ENCODE measurements at places on chromosomes 5 and 9.

DNA sequence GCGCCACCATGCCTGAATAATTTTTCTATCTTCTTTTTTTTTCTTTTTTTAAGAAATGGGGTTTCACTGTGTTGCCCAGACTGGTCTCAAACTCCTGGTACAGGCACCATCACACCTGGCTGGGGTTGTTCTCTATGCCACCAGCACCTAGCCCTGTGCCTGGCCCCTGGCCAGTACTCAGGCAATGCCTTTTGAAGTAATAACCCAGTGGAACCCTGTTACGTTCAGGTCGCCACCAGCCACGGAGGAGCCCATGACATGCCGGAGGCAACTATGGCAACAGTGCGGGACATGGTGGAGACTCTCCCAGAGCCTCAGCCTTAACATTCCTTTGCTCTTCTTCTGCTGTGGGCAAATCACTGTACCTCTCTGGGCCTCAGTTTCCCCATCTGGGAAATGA lies 14.1 kb downstream of the COL15A1 start:
- no peak for DNase-seq

GRCh38 chr9:15206903-15207696 lies 99.9 kb downstream of the TTC39B start:
- DNase-seq, result no peak

DNA sequence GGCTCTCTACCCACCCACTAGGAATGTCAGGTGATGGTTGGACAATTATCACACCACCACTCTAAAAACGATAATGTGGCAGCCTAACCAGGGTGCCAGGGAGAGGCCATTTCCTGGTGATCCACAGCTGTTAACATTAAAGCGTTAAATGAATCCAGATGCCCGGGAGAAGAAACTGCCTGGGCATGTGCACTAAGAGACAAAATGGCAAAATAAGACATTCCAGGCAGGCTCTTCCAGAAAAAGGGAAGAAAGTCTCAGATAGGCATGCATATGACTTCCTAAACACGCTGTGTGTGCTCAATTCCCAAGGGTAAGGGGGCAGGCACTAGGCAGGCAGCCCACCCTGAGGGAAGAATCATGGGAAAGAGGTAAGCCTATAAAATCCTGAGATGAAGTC lies 4.6 kb upstream of the TXN start:
- no peak for DNase-seq

- no peak for DNase-seq
These were observed 34.0 kb upstream of the ZSWIM6 start for GRCh38 chr5:61298066-61298465.

DNA sequence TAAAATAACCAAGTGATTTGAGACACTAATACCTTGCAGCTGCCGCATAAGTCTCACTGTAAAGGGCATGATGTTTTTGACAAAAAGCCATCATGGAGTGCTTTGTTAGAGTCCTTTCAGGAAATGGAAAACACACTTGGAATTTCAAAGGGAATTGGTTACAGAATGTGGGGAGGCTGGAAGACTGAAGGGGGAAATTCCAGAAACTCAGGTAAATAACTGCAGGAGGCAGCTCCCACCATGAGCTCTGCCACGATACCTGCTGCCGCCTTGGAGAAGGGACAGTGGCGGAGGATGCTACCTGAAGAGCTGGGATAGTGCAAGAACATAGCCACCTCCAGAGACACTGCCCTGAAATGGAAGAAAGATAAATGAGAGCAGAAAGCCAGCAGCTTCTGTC lies 66.9 kb downstream of the PRKACG start:
- no peak for DNase-seq

GRCh38 chr5:136066661-136067271 lies 38.0 kb downstream of the TGFBI start:
- no peak for DNase-seq

DNA sequence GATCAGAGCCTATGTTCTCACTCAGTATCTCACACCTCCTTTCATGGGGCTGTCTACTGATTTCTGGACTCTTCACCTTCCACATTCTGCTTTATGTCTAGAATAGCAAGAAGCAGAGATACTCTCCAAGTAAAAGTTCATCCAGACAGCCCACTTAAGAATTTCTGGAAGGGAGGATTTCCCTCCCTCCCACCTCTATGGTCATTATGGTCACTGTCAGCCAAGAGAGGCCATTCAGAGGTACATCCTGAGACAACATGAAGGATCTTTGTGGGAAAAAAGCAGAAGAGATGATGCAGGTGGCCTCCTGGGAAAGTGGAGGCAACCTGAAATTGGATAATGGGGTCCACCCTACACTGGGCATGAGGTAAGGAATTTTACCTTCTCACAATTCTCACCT lies 179.5 kb upstream of the ZNF462 start:
- DNase-seq, result no peak

DNA sequence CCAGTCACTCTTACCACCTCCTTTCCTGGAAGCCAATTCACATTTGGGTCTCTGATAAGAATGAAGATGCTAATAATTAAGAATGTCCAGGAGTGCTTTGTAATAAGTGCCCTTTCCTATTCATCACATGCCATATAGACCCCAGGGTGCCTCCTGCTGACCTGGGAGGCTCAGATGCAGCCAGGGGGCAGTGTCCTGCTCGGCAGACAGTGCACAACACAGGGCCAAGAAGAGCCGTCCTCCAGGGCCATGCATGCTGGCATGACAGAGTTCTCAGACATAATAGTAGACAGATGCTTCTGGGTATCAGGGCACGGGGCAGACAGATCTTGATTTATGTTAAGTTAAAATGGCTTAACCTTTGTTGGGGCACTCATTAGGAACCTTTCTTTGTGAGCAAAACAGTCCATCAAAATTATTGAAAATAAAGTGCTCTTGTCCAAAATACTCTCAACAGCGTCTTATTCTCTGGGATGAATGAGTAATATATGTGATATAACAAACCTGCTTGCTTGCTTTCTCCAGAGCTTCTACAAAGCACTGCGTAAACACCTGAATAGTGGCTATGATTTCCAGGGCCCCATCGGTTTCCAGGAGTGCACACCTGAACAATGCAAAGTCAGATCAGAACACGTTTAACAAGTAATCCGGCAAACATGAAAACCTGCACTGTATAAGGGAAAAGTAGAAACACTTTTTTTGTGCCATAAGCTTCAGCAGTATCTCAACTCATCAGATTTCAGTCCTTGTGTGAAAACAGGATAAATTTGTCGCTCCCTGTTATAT lies 192.7 kb downstream of the FANCC start:
- no peak for DNase-seq

- no peak for DNase-seq
These were observed 325.4 kb downstream of the PDE4D start for GRCh38 chr5:59568161-59568560.
